Activated T-cell treated with anti-CD3 and anti-CD28 coated beads, Interleukin-2, amount 50 U/mL, for 72 hours (primary cell): ENCODE measurements at places on chromosomes 7 and 10.

DNA sequence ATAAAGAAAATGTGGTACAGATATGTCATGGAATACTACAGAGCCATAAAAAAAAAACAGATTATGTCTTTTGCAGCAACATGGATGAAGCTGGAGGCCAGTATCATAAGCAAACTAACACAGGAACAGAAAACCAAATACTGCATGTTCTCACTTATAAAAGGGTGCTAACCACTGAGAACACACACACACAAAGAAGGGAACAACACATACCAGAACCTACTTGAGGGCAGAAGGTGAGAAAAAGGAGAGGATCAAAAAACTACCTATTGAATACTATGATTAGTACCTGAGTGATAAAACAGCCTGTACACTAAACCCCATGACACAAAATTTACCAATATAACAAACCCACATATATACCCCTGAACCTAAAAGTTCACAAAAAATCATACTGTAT lies 144.6 kb downstream of the TPK1 start:
- no peak for DNase-seq

- no peak for DNase-seq
Measured at GRCh38 chr7:40072268-40072667, 62.2 kb downstream of the MPLKIP start.

- no peak for DNase-seq
Measured at GRCh38 chr10:70889291-70889690, 926 bp upstream of the PCBD1 start.

DNA sequence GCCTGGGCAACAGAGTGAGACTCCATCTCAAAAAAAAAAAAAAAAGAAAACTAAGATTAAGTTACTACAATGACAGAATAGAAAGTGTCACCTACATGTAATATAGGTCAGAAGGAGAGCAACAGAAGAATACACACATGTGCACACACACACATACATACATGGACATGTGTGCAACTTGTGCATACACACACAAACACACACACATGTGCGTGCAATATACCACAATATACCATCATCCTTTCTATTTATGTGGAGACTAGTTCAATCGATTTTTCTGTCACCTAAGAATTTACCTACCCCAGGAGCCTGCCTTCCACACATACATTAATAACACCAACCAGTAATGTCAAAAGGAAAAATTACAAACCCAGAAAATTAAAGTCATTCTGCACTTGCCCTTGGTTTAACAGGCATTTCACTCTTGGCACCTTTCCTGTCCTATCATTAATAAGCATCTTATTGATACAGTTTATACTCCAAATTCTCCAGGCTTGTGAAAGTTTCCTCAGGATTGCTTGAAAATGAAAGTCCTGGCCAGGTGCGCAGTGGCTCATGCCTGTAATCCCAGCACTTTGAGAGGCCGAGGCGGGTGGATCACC lies 2.5 kb downstream of the PNLIPRP1 start:
- no peak for DNase-seq

DNA sequence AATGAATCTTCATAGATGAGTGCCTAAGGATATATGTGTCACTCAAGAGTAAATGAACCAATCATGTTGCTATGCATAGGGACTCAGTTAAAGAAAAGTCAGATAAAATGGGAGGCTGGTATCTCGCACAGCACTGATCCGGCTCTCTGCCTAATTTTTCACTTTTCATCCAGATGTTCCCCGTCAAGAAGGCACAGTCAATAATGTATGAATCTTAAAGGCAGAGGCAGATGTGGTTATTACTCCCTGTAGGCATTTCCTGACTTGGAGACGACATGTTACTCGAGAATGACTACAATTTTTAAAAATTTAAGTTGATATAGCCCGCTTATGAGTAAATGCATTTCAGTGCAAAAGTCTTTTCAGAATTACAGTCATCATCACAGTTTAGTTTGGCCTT lies 113.6 kb downstream of the TBXAS1 start:
- DNase-seq, result no peak

DNA sequence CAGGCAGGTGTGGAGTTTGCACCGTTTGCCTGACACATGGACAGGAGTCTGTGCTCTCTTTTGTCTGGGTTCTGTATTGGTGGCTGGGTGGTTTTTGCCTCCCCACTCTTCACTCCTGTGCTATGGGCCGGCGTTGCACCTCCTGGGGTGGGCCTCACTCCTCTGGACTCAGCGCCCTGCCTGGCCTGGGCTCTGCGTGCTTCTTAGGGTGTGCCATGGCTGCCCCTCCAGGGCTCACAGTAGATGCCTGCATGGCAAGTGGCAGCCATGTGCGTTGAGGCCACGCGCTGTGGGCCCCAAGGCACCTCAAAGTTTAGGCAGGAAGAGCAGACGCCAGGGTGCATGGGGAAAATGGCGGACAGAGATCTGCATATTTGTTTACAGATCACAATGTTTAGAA lies 319.8 kb downstream of the ADARB2 start:
- DNase-seq, result no peak

DNA sequence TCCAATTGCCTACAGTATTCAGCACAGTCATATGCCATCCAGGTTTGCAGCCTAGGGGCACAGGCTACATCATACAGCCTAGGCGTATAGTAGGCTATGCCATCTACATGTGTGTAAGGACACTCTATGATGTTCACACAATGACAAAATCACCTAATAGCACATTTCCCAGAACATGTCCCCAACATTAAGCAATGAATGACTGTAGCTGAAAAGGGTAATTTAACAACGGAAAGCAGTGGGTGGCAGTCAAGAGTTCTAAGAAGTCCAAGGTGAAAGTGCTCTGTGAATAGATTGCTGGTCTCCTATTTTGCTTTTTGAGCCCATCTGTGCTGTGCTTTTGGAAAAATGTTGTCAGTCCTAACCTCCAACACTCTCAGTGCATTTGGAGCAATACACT lies 162.6 kb downstream of the KLF6 start:
- DNase-seq, result peak; percentile 23

GRCh38 chr10:23065181-23065948 lies 30.0 kb upstream of the MSRB2 start:
- DNase-seq, result no peak

DNA sequence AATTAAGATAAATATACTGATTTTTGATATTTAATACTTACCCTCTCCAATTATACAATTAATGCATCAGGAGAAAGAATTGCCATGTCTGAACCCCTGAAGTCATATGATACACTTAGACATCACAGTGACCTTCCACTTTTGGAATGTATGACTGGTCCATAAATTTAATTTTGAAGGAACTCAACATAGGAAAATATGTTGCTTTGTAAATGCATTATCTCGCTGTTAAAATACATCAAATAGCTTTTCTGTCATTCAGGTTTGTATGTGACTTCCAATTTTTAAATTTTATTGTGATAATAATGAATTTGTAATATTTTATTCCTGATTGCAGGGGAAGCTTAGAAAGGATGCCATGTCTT lies 631.9 kb upstream of the ANKRD30A start:
- DNase-seq, result no peak

DNA sequence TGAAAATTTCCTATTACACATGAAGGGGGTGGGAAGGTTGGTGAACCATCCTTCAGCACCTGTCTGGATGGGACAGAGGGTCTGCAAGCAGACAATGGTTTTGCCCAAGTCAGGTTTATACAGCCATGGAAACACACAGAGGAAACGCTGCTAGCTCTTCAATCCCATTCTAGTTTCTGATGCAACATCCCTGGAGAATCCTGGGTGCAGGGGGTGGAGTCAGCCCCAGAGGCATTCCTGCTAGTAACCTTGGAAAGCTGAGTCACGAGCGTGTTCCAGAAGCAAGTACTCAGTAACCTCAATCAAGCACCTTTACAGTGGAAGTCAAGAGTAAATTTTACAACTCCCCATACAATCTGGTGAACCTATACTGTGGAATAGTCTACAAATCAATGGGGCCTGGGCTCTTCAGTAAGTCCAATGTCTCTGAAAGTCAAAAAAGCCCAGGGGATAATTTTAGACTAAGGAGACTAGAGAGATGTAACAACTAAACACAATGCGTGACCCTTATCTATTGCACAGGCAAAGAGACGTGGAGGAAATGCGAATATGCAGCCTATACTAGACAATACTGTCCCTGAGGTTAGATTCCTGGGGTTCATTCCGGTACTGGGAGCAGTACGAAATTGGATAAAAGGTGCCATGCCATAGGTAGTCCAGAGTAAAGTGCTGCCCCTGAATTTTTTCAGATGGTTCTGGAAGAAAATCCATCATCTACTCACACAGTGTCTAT lies 95.4 kb downstream of the ZRANB1 start:
- DNase-seq, result no peak

GRCh38 chr10:36248304-36248981 lies 606.3 kb upstream of the FZD8 start:
- DNase-seq, result no peak

DNA sequence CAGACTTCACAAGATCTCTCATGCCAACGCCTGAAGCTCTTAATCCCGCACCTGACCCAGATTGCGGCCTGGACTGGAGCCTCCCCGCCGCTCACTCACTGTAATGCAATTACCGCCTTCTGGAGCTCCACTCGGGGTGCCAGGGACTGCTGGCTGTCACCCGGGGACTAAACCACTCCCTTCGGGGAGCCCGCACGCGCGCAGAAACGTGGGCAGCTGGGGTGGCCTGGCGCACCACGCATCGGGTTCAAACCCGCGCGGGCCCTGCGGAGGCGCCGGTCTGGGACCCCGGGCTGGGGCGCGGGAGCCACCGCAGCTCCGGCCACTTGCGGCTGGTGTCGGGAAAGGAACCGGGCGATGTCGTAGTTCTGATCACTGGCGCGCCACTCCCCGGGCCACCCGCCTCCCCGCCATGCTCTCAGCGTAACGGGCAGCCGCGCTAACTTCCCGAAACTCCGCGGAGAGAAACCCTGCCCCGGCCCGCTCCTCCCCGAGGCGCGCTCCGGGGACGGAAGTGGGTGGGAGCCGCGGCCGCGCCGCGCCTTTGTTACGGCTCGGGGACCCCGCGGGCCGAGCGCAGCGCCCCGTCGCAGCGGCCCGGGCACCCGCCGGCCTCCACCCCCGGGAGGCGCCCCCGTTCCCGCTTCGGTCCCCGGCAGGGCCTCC lies 100.3 kb upstream of the SVIL start:
- DNase-seq, result peak; percentile 67

DNA sequence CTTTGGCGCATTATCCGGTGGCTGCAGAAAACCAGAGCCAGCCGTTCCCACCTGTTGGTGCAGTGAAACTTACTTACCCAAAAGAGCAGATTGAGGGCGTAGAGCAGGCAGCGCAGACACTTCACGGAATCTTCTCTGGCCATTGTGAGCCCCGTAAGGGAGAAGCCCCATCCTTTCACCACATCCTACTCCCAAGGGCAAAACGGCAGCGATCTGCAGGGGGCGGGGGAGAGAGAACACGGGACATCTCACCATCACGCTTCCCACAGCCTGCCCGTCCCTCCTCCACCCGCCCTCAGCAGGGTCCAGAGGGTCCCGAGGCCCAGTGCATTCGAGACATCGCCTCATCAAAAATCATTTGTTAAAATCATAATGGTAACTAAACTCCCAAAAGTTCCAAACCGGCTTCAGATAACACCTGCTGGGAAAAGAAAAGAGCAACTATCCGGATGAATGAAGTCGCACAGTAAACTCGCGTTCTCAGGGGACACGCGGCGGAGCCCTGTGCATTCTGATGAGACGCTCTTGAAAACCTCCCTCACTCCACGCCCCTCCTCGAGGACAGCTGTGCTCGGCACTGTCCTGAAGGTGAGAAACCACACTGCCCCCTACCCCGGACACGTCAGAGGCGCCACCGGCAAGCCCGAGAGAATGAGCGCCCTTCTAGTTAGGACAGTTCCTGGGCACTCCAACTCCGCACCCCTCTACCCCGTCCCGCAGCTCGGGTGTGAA lies 1.2 kb downstream of the TSPAN12 start:
- peak; percentile 12 for DNase-seq

GRCh38 chr7:31488562-31489203 lies 25.2 kb upstream of the ITPRID1 start:
- DNase-seq, result peak; percentile 62

- no peak for DNase-seq
Measured at GRCh38 chr10:106467506-106467905, 697.0 kb downstream of the SORCS1 start.

DNA sequence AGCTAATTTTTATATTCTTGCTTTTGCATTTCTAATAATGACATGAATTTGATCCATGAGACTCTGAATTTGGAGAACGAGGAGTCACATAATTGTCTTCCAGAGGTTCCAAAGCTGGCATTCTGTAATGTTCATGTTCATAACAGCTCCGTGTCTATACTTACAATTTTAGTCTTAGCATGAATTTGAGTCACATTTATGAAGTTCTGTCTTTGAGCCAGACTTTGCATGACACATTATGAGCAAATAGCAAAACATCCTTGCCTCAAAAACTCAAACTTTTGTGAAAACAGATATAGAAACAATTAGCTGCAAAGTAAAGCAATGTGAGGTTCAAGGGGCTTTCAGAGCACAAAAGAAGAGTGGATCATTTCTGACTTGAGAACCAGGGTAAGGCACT lies 44.5 kb upstream of the CAV2 start:
- no peak for DNase-seq

- DNase-seq, result no peak
Measured at GRCh38 chr10:35711615-35712411, 69.7 kb upstream of the FZD8 start.

- no peak for DNase-seq
Measured at GRCh38 chr7:156191090-156191489, 378.8 kb upstream of the SHH start.

GRCh38 chr7:19144661-19145433 lies at the start of gene FERD3L:
Gene FERD3L (minus strand): TSS chr7:19145421. CDS start chr7:19145362, 59 bp downstream.
- DNase-seq, result no peak

DNA sequence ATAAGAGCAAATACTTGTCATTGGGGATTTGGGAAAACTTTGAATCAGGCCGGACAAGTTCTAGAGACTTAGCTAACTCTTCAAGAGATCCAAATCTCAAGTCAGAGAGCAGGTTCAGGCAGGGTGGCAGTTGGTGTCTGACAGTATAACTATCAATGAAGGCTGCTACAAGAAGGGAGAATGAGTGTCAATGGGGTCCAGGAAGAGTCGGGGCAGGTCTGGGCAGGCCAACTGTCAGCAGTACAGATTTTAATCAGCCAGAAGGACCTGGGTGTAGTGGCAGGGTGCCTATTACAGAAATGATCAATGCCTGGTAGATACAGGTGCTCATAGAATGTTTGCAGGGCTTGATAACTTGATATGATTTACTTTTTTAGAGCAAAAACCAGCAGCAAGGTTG lies 751.1 kb downstream of the GRM8 start:
- DNase-seq, result no peak

- no peak for DNase-seq
Measured at GRCh38 chr10:77190291-77190690, 447.3 kb downstream of the KCNMA1 start.

DNA sequence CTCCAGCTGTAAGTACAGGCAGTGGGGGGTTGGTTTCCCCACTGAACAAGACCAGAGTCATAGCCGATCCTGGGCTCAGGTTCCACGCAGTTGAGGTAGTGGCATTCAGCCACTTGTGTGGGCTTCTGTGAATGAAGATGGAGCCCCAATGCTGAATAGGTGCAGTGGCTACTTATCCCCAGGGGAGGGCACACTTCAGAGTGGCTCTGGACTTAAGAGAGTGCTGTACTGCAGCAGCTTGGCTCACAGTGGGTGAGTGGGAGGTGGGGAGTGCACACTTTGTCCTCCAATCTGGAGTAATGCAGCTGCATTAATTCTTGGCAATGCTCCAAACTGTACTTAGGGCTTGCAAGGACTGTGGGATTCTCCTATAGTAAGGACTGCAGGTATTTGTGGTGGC lies 81.9 kb downstream of the BUB3 start:
- DNase-seq, result no peak
